Hippocampal formation (tissue), 2 donors: ENCODE measurements at places on chromosomes 1 and 21.
A peak's percentile ranks its signal among the peaks of the same experiment; 100 is the strongest.

- no peak for DNase-seq
Measured at GRCh38 chr21:45860493-45861155, 120.9 kb upstream of the COL6A1 start.

- DNase-seq = no peak
Measured at GRCh38 chr1:76141929-76142328, 67.4 kb downstream of the ST6GALNAC3 start.

- DNase-seq = peak; percentile 50
Measured at GRCh38 chr21:26469789-26470188, 103.3 kb downstream of the CYYR1 start.

DNA sequence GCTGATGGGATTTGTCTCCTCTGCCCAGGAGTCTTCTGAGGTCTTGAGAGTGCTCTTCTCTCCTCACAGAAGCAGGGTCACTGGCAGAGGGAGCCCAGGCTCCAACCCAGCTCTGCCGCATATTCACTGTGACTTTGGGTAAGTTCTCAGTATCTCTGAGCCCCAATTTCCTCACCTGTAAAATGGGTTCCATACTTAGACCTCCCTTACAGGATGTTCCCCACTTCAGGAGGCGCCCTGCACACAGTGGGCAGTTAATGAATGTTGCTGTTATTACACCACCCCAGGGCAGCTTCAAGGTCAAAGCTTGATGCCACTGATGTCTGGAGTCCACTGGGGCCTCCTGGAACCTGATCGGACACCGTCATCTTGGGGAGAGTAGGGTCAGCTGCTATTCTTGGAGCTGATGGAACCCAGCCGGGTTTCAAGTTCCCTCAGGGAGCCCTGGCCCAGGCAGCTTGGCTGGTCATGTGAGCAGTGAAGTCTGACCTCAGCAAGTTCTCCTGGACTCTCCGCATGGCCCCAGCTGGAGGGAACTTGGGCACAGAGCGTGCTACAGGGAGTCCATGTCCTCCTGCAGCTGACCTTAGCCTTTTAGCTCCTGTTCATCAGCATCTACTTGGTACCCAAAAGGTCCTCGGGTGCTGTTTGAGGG is 21.8 kb downstream of the COA7 start:
- no peak for DNase-seq

DNA sequence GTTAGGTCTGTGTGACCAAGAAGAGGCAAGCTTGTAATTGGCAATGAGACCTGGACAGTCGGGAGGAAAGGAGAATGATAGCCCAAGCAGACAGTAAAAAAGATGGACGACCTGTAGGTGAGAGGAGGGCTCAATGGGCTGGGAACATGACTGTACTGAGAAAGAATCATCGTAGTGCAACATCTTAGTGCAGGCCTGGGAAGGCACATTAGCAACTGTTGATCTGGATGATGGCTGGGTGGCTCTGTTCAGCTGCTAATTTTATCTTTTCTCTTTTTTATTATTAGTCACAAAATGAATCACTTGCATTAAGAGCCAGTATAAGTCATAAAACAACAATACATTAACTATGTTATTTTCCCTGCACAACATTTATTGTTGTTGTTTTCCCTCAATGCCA is 32.9 kb downstream of the IFI44 start:
- no peak for DNase-seq

DNA sequence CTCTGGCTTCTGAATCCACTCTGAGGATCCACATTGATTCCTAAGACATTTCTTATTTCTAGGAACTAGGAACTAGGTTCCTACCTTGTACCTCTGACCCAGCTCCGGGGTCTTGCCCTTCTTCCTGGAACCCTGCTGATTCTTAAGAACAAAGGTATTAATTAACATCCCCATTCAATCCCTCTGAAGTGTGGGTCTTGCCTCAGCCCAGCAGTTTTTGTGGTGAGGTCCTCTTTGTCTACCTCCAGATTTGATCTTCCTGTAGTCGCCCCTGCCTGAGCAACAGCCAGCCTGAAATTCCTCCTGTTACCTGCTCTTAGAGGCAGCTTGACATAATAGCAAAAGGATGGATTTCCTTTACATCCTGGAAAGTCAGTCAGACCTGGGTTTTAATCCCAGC is 46.7 kb upstream of the CAMK1G start:
- DNase-seq = no peak

GRCh38 chr1:20840731-20841130 is 53.6 kb upstream of the HP1BP3 start:
- DNase-seq = no peak

- no peak for DNase-seq
Measured at GRCh38 chr21:38506661-38507281, 8.5 kb upstream of the ERG start.

DNA sequence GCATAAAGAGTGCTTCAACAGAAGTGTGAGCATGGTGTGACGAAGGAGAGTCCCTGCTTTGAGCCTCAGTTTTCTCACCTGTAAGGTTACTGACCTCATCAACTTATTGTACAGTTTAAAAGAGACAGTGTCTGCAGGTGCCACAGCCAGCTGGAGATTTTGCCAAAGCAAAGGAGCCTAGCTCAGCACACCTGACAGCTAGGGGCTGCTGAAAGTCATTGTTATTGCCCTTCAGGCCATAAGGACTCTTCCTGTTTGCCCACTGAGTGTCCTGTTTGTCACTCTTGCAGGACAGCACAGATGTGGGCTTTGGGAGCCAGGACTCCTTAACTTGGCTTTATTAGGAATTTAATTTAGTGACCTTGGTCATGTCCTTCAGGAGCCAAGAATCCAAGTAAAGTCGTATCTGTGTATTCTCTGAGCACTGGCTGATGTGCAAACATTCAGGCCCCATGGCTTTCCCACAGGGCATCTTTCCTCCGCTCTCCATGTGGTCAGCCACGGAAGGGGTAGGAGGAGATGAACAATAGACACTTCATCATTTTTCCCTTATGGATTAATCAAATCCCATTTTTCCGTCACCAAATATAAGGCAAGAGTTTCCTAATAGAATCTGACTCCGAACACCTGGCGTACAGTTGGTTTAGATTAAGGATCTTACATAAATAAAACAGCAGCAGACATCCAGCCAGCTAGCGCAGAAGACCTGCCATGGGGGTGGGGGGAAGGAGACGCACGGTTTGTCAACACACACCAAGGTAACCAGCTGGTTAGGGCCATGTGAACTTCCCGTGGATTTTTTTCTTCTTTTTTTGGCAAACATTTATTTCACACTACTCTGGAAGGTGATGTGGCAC is 43.1 kb upstream of the KANK4 start:
- DNase-seq = no peak

GRCh38 chr1:211145944-211146343 is 12.0 kb upstream of the KCNH1 start:
- no peak for DNase-seq

GRCh38 chr1:65393347-65393746 is 27.1 kb upstream of the LEPR start:
- DNase-seq = no peak

GRCh38 chr1:180892272-180892671 is 20.4 kb upstream of the KIAA1614 start:
- DNase-seq = no peak

DNA sequence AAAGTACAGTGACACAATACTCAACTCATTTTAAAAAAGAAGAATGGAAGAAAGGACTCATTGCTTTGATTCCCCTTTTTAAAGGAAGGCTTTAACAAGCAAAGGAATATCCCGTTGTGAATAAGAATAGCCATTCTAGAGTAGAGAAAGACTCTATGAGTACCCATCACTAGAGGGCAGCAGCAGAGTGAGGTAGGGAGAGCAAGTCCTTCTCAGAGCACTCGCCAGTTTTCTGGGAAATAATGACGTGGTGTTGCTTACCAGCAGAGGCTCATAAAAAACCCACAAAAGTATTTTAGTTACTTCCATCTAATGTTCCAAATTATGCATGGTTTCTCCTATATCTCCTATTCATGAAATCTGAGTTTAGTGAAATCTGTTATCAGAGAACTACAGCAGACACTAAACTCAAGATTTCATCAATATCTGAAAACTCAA is 74.6 kb downstream of the USP24 start:
- DNase-seq = peak; percentile 90

DNA sequence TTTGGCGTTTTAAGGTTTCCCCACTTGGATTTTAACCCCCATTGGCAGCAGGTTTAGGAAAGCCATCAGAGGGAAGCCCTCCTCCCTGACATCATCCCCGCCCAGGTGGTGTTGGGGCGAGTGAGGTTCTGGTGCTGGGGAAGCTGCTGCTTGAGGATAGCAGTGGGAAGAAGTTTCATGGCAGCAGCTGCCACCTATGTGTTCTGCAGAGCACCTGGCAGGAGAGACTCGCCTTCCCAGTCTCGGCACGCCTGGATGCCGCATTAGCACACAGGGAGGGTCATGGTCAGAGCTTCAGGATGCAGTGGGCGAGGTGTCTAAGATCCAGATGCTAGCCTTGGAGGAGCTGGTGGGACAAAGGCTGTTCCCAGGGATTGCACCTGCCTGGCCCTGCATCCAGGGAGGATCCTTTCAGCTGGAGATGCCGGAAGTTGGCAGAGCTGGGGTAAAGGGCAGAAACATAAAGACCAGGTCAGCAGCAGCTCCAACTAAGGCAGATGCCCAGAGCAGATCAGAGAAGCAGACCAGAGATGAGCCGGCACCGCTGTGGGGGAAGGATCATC is 33.9 kb downstream of the ABCG1 start:
- no peak for DNase-seq

DNA sequence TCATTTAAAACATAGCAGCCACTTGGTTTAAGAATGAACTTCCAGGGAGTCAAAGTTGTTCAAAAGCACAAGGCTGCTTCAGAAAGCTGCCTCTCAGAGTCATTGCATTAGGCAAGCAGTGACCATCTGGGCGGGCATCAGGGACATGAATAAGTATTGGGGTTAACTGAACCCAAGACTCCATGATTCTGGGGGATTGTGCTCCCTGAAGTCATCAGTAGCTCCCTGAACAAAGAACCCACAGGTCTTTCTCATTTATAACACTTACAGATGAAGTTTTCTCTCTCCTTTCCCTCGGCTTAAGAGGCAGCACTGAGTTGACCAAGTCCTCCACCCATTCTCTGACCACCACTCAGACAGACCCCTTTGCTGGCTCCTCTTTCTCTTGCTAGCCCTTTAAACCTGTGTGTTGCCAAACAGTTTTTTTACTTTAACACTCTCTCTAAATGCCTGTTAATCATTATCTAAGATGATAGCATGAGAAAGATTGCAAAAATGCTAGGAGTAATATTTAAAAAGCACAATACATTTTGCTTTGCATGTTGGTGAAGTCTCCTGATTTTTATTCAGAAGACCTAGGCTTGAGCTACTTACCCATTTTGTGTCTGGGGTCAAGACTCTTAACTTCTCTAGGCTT is 77.0 kb upstream of the ARHGAP29 start:
- DNase-seq = no peak
